ENCODE measurements at places on chromosomes 4 and X.

GRCh38 chr4:71380788-71381187 is 42.0 kb downstream of the SLC4A4 start:
- peak; percentile 63 for DNase-seq

- DNase-seq: no peak
These were observed 336.1 kb upstream of the IGFBP7 start for GRCh38 chr4:57446266-57446665.

DNA sequence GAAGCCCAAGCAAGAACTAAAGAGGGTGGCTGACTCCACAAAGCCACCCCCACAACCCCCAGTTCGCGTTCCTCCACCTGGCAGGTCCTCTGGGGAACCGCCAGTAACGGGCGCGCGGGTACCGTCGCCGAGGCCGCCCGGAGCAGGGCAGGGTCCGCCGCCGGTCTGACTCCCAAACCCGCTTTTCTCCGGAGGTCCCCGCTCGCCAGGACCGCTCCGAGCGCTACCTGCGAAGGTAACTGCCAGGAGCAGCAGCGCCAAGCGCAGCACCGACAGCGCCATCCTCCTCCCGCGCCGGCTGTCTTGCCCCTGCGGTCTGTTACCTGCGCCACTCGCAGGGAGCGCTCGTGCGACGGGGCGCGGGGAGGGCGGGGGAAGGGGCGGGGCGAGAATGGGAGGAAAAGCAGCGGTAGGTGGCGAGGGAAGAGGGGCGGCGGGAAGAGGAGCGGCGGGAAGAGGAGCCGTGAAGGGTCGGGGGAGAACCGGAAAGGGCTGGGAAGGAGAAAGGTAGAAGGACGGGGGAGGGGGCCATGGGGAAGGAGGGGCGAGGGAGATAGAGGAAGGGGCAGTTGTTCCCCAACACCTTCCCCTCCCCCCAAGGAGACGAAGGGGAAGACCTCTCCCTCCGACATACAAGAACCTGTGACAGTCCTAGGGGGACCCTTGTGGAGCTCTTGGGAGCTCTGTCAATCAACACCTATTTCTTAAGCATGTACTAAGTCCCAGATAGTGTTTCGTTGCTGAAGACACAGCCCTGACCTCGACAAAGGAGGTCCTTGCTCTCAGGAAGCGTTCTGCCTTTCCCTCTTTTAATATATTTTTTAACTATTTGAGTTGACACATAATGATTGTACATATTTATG is at the start of gene SPINK2:
SPINK2 (minus strand) TSS at position 321 of the 863 bp plus-strand sequence; CDS start at position 282, 39 bp downstream.
- no peak for DNase-seq

DNA sequence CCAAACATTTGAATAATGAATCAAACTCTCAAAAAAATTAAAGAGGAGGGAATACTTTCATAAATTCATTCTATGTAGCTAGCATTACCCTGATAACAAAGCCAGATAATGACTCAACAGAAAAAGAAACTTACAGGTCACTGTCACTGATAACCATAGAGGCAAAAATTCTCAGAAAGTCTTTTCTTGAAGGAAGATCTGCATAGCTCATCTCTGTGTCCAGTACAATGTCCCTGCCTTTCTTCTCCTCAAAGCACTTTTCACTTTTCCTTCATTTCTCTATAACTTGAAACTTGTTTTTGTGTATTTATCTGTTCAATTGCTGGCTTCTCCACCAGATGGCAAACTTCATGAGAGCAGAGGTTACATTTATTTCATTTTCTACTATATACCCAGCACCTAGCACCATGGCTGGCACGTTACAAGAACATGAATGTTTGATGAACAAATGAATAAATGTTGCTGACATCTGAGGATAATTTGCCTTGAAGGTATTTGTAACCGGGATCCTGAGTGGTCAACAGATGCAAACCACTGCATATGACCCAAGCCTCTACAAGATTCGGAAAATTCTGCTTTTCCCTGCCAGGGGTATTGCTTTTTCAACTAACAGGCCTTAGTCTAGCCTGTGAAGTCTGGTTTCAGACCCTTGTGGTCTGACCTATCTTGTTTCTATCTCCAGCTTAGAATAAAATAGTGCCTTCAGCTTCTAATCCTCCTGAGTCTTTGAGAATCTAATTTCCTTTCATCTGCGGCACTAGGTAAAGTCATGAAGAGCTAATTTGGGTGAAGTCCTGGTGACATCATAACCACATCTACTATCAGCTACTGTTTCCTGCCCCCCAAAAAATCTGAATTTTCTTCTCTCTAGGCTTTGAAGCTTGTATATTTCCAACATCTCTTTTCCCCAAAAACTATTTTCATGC is 52.5 kb upstream of the ANTXR2 start:
- DNase-seq: peak; percentile 71

- no peak for DNase-seq
These were observed 14.8 kb downstream of the AMTN start for GRCh38 chr4:70533211-70533610.

- DNase-seq: no peak
These were observed 331.7 kb downstream of the HNRNPD start for GRCh38 chr4:82042042-82042441.

DNA sequence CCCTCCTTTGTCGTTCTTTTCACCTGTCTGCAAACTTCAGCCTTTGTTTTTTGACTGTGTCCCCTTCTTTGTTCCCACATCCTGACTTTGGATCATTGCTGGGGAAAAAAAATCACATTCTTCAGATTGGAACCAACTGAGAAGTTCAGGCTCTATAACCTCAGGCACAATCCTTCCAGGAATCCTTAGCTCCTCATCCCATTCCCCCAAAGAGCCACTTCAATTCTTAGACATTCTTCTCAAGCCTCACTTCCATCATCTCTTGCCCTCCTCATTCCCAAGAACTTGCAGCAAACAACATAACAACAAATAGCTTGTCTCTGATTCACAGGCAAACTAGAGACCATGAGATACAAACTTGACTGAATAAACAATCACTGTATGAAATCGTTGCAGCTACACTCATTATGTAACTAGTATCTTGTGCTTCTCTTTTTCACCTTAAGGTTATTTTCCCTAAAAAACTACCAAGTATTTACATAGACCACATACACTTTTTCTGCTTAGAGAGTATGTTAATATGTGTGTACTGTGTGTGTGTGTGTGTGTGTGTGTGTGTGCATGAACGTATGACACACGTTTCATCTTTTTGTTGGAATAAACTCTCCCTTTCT is 26.4 kb upstream of the PGM2 start:
- DNase-seq: no peak

DNA sequence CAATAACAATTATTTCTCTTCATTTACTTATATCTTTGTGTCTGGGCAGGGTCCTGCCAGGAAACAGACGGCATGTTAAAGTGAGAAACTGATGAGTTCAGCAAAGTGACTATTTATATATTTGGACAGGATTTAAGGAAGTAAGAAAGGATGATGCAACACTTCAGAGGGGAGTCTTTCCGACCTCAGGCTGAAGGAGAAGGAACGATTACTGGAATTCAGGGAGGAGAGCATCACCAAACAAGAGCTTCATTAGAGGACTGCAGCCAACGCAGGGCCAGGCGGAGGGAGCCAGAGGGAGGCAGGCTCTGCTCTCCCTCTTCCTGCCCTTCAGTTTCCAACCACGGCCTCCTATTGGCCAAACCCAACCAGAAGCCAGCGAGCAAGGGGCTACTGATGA is 1.5 kb upstream of the TLR7 start:
- peak; percentile 12 for DNase-seq

- DNase-seq: no peak
These were observed 508.0 kb upstream of the CXorf51A start for GRCh38 chrX:147322496-147322895.

GRCh38 chrX:41334363-41335197 is 618 bp downstream of the DDX3X start:
- peak; percentile 83 for DNase-seq

GRCh38 chr4:165312506-165312905 is 15.0 kb upstream of the MSMO1 start:
- peak; percentile 62 for DNase-seq

- DNase-seq: peak; percentile 40
These were observed 107.9 kb upstream of the ELOVL6 start for GRCh38 chr4:110306303-110306702.

GRCh38 chrX:28969126-28969525 is 381.9 kb downstream of the IL1RAPL1 start:
- peak; percentile 9 for DNase-seq

DNA sequence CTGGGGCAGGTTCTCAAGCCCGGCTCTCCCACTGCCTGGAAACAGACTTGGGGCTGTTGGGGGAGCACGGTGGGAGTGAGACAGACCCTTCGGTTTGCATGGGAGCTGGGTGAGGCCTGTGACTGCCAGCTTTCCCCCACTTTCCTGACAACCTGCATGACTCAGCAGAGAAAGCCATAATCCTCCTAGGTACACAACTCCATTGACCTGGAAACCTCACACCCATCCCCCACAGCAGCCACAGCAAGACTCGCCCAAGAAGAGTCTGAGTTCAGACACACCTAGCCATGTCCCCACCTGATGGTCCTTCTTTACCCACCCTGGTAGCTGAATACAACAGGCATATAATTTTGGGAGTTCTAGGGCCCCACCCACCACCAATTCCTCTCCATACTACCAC is 57.6 kb upstream of the UBQLN2 start:
- no peak for DNase-seq

GRCh38 chr4:10346023-10346422 is 111.2 kb downstream of the ZNF518B start:
- DNase-seq: peak; percentile 42

DNA sequence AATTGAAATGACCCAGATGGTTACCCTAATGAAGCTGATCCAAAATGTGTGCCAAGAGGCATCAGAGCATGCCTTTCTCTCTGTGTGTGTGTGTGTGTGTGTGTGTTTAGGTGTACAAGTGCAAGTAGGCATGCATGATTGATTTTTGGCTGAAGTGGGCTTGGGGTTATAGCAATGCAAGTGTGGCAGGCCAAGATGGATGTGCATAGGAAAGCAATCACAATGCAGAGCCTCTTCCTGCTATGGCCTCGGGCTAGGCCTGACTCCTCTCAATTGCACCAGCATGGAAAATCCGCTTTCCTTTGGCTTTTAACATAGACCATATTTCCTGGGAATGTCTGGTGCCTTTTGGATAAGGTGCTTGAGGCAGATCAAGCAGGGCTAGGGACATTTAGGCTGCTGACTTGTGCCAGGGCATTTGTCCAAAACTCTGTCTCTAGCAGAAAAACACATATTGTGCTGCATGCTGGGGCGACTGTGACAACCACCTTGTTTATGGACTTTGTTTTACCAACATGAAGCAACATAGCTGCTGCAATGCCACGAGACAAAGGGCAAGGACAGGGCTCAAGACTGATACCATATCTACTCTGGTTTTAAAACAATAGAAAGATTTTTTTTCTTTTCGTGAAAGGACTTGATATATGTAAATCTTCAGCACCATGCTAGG is 395.7 kb downstream of the RAPGEF2 start:
- DNase-seq: no peak

- DNase-seq: peak; percentile 19
These were observed 75.8 kb downstream of the STIM2 start for GRCh38 chr4:26936284-26937065.

- DNase-seq: peak; percentile 15
These were observed 19.0 kb downstream of the PHKA2 start for GRCh38 chrX:18964901-18965300.

- DNase-seq: no peak
These were observed 803.9 kb upstream of the PCDH10 start for GRCh38 chr4:132344924-132345828.

GRCh38 chr4:178026999-178027398 is 584.8 kb upstream of the AGA start:
- DNase-seq: no peak

- no peak for DNase-seq
These were observed 22.3 kb downstream of the GAB3 start for GRCh38 chrX:154728431-154729190.

GRCh38 chr4:143384381-143384994 is 47.8 kb downstream of the GAB1 start:
- peak; percentile 82 for DNase-seq
